Substantia nigra (tissue), 51 donors: ENCODE measurements at places on chromosomes 13 and 19.

GRCh38 chr19:32201211-32201610, 144.2 kb upstream of the ZNF507 start:
- DNase-seq = no peak

- DNase-seq = no peak
These were observed 143.0 kb downstream of the FGF9 start for GRCh38 chr13:21813844-21814243.

GRCh38 chr19:18292810-18293641, 11.6 kb upstream of the JUND start:
- no peak for DNase-seq

DNA sequence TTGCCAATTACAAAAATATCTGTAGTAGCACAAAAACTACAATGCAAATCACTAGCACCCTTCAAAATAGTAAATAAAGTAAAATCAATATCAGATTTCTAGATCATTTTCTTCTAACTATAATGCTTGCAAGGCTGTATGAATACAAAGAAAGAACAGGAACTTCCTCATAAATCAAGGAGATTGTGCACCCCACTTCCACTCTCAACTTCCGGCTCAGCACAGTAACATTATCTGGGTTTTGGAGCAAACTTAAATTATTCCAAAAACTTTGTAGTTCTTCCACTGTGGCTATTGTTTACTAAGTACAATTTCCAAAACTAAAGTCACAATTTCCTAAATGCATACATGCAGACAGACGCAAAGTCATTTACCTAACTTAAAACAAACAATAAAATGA, 778.3 kb upstream of the SLC10A2 start:
- no peak for DNase-seq

GRCh38 chr13:72043366-72043765, 176.4 kb upstream of the DACH1 start:
- peak; percentile 2 for DNase-seq

DNA sequence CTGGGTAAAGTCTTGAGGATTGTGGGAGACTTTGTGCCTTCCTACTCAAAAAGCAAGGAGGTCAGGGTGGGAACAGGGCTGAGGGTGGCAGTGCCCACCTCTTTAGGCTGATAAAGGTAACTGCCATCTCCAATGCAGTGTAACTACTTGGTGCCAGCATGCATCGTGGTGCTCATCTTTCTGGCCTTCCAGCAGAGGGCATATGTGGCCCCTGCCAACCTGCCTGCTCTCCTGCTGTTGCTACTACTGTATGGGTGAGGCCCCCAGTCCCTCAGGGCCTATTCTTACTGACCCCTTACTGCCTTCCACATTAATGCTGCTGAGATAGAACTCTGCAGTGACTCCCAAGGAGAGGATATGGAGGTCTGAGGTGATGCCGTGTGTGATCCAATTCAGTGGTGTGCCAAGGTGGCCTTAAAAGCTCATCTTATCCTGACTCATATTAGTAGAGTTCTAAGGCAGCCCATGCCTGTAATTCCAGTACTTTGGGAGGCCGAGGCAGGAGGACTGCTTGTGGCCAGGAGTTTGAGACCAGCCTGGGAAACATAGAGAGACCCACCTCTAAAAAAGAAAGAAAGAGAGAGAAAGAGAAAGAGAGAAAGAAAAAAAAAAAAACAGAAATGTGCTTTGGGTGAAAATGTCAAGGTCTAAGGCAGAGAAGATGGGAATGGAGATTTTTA, 9.7 kb upstream of the ARHGAP45 start:
- no peak for DNase-seq

DNA sequence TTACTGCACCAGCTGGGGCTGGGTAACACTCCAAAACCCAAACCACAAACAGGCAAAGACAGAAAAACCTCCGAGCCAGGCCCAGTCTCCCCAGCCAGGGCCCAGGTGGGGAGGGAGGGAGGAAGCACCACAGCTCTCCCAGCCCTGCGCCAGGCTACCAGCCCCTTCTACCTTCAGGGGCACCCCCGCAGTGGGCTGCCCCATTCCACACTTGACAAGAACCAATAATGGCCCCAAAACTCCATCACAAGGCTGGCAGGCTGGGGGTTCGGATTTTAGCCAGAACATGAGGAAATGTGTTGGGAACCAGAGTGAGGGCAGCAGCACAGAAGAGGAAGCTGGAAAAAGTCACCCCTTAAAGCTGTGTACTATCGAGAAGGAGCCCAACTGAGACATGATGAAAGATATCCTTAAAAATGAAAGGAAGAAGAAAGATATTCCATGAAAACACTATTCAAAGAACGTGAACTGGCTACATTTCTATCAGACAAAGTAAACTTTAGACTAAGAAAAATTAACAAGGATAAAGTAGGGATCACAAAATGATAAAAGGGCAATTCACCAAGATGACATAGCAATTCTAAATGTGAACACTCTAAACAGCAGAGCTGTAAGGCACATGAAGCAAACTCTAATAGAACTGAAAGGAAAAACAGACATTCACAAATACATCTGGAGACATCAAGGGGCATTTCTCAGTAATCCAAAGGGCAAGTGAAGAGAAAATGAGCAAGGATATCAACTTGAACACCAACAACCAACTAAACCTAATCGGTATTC, 12.9 kb downstream of the TUBGCP3 start:
- no peak for DNase-seq

DNA sequence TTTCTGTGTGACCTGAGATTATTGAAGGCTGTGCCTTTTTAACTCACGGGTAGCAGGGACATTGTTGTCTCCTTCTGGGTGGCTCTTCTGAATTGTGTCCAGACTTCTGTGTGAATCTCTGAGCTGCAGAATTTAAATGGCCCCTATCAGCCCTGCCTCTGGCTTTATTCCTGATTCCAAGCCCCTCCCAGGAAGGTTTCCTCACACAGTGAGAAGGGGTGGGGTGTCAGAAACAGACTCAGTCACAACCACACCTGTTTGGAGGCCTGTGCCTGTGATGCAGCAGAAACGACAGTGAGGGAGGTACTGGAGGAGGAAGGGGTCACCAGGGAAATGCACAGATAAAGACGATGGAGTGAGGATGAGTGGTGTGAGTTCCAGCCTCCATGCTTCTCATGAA, at the start of gene CLC:
CLC (minus strand) TSS at position 139 of the 400 bp plus-strand sequence; CDS start at position 62, 77 bp downstream.
- no peak for DNase-seq

GRCh38 chr13:113786262-113786841, 27.3 kb downstream of the TMEM255B start:
- DNase-seq = no peak

DNA sequence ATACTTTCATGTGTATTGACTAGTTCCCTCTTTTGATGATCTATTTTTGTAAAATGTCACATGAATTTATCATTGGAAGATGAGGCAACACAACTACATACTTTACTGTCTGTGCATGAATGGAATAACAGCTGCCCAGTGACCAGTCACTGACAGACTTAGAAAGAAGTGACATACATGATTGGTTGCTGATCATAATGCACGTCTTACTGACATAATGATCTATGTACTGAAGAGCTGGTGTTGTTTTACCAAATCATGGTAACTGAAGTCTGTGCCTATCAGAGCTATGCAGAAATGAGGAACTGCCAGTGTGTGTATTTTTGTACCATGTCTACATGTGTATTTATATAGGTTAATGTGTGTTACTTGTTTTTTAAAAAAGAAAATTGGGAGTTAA, 26.5 kb downstream of the GPR18 start:
- no peak for DNase-seq

GRCh38 chr13:102536695-102537485, 59.9 kb upstream of the TPP2 start:
- no peak for DNase-seq

GRCh38 chr13:80109303-80109702, 231.6 kb downstream of the SPRY2 start:
- no peak for DNase-seq

DNA sequence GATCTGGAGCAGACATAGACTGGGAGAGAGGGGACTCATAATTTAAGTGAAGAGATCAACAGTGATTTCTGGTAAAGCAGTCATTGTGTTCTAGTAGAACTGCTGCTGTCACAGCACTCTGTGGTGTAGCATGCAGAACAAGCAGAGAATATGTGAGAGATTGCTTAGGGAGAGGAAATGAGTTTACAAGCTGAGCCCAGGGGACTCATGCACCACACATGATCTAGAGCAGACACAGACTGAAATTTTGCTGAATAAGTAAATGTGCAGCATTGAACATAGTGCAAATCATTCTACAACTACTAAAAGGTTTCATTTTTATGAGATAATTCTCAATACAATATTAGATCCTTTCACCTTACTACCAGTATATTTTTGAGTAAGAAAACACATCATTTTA, 125.7 kb downstream of the MYO16 start:
- DNase-seq = no peak
